ENCODE measurements at places on chromosomes 7 and 10.

GRCh38 chr10:123884351-123884906, 7.2 kb downstream of the CPXM2 start:
- no peak for DNase-seq

DNA sequence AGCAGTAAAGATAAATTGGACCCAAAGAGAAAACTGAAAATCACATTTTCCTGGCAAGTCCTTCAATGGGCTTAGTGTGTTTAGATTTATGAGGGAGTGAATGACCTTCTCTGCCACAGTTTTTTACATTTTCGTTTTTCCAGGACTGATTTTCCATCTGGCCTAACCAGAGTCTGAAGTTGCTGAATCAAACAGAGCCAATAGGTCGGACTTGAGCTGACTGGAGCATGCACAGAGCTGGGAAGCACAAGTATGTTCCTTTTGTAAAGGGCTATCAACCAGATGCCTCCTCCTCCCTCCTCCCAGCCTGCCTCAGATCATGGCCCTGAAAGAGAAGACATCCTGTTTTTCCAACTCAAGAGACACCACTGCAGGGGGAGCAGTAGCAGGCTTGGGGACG, 126.0 kb upstream of the ANKRD1 start:
- no peak for DNase-seq

DNA sequence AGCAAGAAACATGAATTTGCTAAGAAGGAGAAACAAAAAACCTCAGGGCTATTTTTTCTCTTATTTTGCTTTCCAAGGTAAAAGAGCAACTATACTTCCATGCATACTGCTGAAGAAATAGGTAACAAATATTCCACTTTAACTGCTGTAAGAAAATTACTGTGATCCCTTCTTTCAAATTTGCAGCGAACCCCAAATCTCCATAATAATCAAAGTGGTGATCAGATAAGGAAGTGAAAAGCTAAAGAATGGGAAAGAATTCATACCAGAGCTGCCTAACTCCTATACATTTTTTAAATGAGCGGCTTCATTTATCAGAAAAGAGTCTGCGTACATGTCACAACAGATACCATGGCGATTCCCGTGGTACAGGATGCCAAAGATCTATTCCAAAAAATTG, 7.2 kb downstream of the SGCE start:
- no peak for DNase-seq

- DNase-seq, result no peak
These were observed 2.5 kb upstream of the PILRA start for GRCh38 chr7:100370746-100371145.

GRCh38 chr7:118478236-118478635, 253.7 kb downstream of the ANKRD7 start:
- DNase-seq, result no peak

GRCh38 chr7:19871102-19871501, 97.7 kb upstream of the TMEM196 start:
- no peak for DNase-seq

- no peak for DNase-seq
These were observed 6.5 kb downstream of the CABCOCO1 start for GRCh38 chr10:61669161-61669725.

DNA sequence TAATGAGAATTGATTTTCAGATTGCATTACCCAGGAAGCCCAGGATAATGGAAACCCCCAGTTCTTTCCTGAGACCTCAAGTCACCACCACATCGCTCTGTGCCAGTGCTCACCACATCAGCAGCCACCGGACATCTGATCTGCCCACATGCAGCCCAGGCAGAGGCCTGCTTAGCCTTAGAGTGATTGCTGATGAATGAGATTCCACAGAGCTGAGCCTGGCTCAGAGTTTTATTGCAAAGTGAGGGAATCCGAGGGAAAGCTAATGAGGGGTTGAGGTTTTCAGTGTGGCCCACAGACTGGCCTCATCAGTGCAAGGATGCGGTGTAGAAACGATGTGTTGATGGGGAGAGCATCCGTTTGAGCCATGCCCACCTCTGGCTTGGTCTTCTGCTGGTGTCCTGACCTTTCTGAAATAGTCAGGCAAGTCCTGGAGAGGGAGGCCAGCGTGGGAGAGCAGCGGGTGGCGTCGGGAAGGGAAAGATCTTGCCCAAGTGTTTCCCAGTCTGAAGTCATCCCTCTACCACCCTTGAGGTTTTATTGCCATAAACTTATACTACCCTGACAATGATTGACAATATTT, 120.3 kb downstream of the ITIH5 start:
- no peak for DNase-seq

- DNase-seq, result no peak
These were observed 249.8 kb downstream of the TRIL start for GRCh38 chr7:28708033-28708951.

DNA sequence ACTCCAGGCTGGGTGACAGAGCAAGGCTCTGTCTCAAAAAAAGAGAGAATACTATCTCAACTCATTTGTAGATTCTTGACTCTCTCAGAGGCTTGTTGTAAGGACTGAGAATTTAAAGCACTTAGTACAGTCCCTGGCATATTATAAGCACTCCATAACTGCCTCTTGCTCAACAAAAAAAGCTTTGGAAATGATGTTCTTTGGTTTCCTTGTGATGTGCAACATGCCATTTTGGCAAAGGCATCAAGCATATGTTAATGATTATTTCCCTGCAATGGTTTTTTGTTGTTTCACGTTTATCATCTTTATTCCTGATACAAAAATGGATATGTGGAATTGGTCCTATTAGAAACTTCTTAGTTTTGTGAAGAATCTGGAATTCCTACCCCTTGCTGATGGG, 15.7 kb downstream of the NOLC1 start:
- no peak for DNase-seq

GRCh38 chr10:75633568-75633967, 202.1 kb downstream of the LRMDA start:
- DNase-seq, result no peak

GRCh38 chr10:49356181-49356580, 39.7 kb downstream of the DRGX start:
- DNase-seq, result no peak

- no peak for DNase-seq
These were observed 113.2 kb upstream of the DGKB start for GRCh38 chr7:15015545-15016314.

- DNase-seq, result no peak
These were observed 66.3 kb upstream of the CYTH3 start for GRCh38 chr7:6338551-6339274.

DNA sequence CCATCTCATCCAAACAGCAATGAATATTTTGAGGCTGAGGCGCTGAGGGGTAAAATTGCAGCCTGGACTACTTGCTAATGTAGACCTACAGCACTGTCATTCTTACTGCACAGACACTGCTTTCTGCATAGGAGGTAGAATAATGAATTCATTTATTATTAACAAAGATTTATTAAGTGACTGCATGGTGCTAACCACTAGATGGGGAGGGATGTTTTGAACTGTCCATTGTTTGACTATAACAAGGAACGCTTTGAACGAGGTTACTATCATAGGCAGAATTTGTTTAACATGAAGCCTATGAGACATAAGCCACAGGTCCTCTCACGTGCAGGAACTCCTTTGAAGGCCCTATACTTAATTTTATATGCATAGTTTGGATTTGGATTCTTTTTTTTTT, 143.8 kb downstream of the CFTR start:
- no peak for DNase-seq

GRCh38 chr7:131251371-131251770, 76.3 kb upstream of the MKLN1 start:
- no peak for DNase-seq

DNA sequence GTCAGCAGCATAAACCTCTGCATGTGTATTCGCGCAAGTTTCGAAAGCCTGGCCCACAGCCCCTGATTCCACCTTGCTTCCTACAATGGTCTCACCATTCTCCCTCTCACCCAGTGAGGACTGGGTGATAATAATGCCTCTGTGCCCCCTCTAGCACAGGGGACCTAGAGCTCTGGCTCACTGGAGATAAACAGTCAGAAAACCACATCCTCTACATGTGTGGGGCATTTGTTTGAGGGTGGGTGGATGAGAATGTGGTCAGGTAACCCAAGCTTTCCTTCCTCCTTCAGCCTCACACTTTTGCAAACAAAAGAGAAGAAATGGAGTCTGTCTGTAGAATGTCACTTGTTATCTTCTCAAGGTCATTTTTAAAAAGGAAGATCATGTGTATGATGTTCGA, 373.5 kb downstream of the KCNMA1 start:
- DNase-seq, result no peak

DNA sequence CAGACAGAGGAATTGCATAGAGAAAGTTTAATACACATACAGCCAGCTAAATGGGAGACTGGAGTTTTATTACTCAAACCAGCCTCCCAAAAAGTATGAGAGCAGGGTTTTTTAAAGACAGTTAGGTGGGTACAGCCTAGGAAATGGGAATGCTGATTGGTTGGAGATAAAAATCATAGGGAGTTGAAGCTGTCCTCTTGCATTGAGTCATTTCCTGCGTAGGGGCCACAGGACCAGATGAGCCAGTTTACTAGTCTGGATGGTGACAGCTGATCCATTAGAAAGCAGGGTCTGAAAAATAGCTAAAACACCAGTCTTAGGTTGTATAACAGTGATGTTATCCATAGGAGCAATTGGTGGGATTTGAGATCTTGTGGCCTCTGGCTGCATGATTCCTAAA, 76.1 kb upstream of the POM121L12 start:
- DNase-seq, result no peak

GRCh38 chr7:86745013-86745745, 101.5 kb downstream of the GRM3 start:
- DNase-seq, result no peak

GRCh38 chr10:76440426-76440825, 1009.0 kb downstream of the LRMDA start:
- DNase-seq, result no peak

- DNase-seq, result no peak
These were observed 188.1 kb upstream of the STEAP1 start for GRCh38 chr7:89966067-89966664.

GRCh38 chr7:134472572-134473244, 13.8 kb upstream of the AKR1B1 start:
- no peak for DNase-seq

- no peak for DNase-seq
These were observed 156.1 kb downstream of the RELN start for GRCh38 chr7:103833401-103833800.

DNA sequence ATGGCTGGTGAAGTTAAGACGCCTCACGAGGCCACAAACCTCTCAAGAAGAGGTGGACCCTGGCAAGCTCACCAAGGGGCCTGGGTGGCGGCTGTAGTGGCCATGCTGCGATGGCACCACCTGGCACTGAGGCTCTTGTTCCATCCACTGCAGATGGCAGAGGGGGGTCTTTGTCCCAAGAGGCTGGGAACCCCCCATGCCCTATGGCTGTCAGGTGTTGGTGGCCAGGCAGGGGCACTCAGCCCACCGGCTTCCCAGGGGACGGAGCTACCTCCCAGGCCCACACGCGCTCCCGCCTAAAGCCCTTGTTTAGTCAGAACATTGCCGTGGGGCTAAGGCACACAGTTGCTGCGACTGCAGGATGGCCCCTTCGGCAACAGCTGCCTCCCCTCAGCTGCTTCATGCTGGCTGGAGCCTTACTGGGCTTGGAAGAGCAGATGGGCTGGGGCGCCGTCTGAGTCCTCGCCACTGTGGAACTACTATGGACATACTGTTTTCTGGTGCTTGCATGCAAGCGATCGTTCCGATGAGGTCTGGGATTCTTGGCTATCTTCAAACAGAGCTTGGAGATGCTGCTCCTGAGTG, 46.8 kb downstream of the DPYSL4 start:
- no peak for DNase-seq

DNA sequence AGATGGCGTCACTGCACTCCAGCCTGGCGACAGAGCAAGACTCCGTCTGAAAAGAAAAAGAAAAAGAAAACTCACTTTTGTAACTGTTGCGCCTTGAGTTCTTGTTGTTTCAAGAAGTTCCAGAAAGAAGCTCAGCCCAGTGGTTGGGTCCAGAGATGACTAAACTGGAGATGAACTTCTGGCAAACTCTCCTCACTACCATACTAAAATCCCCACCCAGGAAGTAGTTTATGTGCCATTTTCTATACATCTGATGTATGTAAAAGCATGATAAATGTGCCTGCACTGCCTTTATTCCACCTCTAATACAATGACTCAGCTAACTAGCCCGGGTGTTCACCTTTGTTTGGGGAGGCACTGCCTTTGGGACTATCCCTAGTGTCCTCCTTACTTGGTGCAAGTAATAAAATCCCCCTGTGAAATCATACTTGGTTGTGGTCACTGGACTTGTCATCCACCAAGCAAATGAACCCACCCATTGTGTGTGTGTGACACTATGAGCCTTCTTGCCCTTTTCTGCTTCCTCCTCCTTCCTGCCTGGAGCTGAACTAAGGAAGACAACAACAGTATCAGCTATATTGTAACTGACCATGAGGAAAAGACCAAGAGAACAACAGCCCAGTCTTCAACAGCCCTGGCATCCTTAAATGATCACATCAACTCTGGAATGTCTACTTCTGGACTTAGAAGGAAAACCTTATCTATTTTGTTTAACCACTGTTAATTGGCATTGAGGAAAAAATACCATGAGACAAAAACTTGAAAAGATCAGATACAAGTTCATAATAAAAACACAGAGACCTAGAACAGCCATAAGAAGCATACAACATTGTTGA, 33.6 kb downstream of the JMJD1C start:
- DNase-seq, result no peak

- DNase-seq, result no peak
These were observed 7.2 kb downstream of the PLEKHA1 start for GRCh38 chr10:122381680-122382079.

- no peak for DNase-seq
These were observed 37.8 kb downstream of the AOAH start for GRCh38 chr7:36686499-36686898.

DNA sequence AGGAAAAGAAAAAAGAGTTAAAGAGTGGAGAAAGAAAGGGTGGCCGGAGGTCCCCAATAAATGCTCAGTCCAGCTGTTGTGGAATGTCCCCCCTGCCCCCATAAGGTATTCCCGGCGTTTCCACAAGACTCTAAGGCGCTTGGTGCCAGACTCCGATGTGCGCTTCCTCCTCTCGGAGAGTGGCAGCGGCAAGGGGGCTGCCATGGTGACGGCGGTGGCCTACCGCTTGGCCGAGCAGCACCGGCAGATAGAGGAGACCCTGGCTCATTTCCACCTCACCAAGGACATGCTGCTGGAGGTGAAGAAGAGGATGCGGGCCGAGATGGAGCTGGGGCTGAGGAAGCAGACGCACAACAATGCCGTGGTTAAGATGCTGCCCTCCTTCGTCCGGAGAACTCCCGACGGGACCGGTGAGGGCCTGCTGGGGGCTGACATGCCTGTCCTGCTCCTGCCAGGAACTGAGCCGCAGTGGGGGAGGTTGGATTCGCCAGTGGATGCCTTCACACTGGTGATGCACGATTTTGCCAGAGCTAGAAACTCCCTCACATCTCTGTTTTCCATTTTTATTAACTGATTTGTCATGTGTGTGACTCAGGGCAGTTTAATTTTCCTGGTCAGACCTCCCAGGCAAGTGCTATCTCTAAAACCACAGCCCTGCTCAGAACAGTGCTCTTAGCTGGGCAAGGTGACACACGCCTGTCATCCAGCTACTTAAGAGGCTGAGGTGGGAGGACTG, 34.2 kb downstream of the TACR2 start:
- no peak for DNase-seq

GRCh38 chr10:121244818-121245217, 353.4 kb downstream of the FGFR2 start:
- no peak for DNase-seq

- no peak for DNase-seq
These were observed 9.8 kb upstream of the PAX2 start for GRCh38 chr10:100735337-100736143.

GRCh38 chr10:69876931-69877330, 75.2 kb downstream of the COL13A1 start:
- DNase-seq, result no peak
